ENCODE measurements at places on chromosomes 11 and 22. TPM values are rescaled to one million over a fixed set of nuclear protein-coding genes. Genes with fewer than 3 reads are reported as not detected.

- no peak for DNase-seq
Observed at GRCh38 chr11:77155082-77155475, 27.0 kb downstream of the MYO7A start.

- DNase-seq: no peak
Observed at GRCh38 chr11:44466531-44467205, 98.8 kb upstream of the CD82 start.

DNA sequence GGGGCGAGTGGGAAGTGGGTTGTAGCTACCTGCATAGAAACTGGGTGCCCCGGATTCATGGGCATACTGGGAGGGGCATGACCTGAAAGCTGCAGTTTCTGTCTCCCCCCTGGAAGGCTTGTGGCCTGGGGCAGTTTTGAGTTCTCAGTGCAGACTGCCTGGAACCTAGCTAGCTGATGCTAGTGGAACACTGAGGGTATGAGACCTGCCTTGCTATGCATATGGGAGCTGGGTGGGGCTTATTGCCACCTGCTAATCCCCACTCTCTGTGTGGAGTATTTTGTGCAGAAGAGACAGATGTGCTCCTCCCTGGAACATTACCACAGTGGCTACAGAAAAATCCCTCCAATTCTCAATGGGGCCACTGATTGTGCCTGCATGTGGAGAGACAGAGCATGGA is 11.7 kb upstream of the OR56B4 start:
- no peak for DNase-seq

DNA sequence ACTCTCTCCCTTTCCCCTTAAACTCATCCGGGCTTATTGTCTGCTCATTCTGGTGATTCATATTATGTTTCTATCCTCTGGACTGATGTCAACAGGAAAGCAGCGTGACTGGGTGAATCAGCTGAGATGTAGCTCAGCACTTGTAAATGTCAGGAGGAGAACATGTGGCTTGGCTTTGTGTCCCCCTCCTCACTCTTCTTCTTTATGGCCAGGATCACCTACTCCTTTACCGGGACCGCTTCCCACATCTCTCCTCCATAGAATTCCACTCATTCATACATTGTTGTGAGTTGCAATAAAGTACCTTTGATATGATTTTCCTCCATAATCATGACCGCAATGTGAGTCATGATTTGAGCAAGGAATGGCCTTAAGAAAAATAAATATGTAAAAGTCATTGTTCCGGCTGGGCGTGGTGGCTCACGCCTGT is 15.8 kb upstream of the SYN3 start:
- no peak for DNase-seq

DNA sequence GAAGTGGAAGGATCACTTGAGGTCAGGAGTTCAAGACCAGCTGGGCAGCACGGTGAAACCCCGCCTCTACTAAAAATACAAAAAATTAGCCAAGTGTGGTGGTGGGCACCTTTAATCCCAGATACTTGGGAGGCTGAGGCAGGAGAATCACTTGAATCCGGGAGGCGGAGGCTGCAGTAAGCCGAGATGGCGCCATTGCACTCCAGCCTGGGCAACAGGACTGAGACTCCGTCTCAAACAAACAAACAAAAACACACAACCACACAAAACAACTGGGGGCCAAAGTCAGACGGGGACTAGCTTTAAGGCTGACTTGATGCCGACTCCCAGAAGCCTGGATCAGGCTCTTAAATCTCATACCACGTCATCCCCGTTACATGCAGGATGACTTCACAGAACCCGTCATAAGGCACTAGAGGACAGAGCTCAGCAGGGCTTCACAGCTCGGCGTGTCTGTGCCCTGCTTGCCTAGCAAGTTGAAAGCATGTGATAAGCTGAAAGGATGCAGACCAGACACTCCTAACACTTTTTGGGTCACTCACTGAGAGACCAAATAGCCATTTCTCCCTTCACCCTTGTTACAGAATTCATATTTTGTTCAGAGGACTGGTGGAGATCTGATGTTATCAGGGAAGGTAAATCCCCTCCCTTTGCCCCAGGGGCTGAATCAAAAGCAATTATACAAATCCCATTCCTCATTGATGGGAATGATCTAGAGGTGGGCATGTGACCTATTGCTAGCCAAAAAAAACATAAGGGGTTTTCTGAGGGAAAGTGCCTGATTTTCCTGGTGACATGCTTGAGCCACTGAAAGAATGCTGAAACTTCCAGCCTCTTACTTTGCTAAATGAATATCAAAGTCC is 65.4 kb downstream of the GAB2 start:
- DNase-seq: no peak

DNA sequence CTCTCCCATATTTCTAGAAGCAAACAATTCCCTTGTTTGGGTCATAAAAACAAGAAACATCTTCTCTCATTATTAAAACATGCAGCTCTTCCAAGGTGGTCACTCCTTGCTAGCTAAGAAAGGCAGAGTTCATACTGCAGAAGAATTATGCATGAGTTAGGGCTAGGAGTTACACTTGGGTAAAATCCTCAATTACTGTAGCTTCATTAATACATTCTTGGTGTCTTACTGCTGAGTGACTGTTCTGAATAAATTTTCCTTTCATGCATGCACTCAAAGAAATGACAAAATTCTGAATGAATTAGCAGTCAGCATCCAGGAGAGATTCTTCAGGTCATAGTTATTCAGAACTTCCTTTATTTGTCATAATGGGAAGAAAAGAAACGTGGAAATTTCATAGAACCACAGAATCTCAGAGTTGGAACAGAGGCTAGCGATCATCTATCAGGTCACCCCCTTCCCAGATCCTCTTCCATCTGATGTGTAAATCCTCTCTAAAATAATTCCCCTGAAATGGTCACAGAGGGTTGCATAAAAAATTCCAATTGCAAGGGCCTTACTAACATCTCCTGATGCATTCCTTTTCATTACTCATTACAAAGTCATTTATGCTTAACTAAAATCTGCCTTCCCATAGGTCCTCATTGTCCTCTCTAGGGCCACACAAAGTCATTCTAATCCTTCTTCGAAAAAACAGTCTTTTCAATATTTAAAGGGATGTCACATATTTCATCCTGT is 771.5 kb downstream of the DLG2 start:
- DNase-seq: peak; percentile 26

The MED19 gene
- polyA plus RNA-seq: 28.4 TPM

The GLYATL2 gene
- 0.59 TPM for polyA plus RNA-seq

The OSBP2 gene
- 0.38 TPM for polyA plus RNA-seq

The ZNF214 gene
- polyA plus RNA-seq: 1.8 TPM

The CLNS1A gene
- polyA plus RNA-seq: 91.6 TPM

The LRRC75B gene
- polyA plus RNA-seq: 3.2 TPM

Data from BJ (cell line).